Cardiac septum (tissue), 1 donor: ENCODE measurements at places on chromosomes 2 and 18. TPM values are rescaled to one million over a fixed set of nuclear protein-coding genes. Genes with fewer than 3 reads are reported as not detected.

PRKAG3 gene
- total RNA-seq = 0.13 TPM

DNA sequence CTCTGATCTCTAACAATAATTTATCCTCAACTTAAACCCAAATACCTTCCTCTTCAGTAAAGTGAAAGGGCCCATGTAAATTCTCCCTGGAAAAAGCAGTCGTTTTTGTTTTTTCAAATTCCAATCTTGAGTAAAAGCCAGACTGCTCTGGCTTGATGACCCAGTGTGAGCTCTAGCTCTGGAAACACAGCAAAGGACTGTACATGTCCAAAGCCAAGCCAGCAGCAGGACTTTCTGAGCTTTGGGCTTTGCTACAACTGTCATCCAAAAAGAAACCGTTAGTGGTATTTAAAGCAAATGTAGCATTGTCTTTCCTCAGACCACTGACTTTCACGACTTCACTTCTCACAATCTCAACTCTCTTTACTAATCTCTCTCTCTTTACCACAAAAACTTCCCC lies 25.4 kb downstream of the SH3YL1 start:
- no peak for DNase-seq

GRCh38 chr2:48116497-48116896 lies 210.2 kb upstream of the FBXO11 start:
- no peak for DNase-seq

DNA sequence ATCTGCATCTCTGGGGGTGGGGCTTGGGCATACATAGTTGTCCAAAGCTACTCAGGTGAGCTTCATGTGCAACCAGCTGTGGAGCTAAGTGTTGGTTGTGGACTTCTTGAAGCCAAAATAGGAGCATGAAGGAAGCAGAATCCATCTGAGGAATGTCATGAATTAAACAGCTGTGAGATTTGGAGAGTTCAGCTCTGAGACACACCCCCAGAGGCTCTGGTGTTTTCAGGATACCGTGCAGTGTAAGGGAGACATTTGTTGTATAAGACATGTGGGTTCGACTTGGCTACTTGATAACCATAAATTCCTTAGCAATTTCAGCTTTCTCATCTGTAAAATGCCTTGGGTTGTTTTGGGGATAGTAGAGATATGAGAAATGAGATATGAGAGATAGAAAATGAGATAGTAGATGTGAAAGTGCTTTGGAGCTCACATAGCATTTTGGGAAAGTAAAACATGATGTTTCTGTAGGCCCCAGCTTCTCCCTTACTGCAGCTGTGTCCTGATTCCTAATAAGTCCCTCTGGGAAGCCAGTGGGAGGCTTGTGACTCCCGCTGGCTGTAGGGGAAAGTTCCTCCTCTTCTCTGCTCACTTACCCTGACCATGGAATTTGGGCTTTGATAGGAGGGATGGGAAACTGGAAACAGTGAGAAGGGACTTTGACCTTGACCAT lies 50.0 kb downstream of the DPYSL5 start:
- DNase-seq = no peak

FN1 gene
- total RNA-seq = 339 TPM

FMNL2 gene
- 6.2 TPM for total RNA-seq

GRCh38 chr2:150626934-150627411 lies 139.5 kb upstream of the RND3 start:
- no peak for DNase-seq

DNA sequence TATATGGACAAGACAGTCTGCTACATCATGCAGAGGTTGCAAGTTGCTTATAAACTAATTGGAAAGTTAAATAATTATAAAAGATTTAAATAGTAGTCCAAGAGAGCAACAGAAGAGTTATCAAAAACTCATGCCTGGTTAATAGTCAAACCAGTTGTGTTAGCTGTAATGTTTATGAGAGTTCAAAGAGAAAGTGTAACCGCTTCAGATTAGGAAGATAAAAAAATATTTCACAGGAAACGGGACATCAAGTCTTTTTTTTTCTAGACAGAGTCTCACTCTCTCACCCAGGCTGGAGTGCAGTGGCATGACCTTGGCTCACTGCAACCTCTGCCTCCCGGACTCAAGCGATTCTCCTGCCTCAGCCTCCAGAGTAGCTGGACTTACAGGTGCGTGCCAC lies 34.6 kb upstream of the RNF125 start:
- DNase-seq = no peak

DNA sequence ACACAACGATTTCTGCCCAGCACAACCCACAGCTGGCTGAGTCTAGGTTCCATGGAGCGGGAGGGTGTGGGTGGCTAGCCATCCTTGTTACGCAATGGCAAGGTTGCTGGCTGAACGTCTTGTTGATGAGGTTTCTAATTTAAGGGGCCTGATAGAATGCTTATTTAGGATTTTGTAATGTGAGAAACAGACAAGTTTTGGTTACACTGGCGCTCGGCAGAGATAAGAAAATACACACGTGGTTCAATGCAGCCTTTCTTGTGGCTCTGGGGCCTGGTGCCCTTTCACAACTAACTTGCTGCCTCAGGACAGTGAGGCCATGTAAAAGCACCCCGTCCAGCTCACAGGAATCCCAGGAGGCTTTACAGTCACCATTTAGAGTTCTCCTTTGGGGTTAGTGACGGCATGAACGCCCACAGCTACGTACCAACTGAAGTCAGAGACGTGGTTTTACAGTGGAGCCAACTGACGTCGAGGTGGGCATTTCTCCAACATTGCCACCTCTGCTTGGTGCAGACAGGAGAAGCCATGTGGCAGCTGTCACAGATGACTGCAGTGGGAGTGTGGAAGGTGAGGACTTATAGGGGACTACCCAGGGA lies 29.7 kb upstream of the PIEZO2 start:
- DNase-seq = no peak

POTEC gene
- not detected for total RNA-seq

CNDP1 gene
- total RNA-seq = not detected

DNA sequence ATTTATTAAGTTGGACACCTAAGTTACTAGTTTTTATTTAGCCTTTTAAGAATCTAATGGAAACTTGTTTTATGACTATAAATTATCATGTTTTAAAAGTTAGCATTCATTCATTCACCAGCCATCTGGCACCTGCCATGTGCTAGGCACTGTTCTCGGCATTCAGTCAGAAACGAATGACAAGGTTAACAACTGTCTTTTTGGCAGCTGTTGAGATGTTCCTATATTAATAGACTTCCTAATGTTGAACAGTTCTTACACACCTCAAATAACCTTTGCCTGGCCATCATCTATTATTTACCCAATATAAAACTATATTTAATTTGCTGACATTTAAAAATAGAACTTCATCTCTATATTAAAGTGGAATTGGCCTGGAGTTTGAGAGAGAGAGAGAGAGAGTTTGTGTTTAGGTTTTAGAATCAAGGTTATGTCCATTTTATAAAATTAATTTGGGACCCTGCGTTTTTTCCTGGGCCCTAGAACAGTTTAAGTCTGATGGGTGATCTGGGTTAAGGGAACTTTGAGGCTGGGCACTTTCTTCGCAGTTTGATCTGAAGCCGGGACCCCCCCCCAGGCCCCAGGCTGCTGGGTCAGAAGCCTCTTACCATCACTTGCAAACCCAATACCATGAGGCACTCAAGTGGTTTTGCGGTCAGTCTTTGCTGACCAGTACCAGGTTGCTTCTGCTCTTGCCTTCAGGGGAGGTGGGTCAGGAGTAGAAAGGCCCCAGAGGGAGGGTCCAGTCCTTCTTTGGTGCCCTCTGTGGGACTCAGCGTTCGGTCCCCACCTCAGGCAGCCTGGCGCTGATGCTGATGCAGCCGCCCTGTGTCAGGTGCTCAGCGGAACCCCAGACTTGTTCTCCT lies 48.3 kb upstream of the ASB1 start:
- DNase-seq = no peak

- no peak for DNase-seq
These were observed 220.7 kb downstream of the PHLPP1 start for GRCh38 chr18:62935994-62936393.

DNA sequence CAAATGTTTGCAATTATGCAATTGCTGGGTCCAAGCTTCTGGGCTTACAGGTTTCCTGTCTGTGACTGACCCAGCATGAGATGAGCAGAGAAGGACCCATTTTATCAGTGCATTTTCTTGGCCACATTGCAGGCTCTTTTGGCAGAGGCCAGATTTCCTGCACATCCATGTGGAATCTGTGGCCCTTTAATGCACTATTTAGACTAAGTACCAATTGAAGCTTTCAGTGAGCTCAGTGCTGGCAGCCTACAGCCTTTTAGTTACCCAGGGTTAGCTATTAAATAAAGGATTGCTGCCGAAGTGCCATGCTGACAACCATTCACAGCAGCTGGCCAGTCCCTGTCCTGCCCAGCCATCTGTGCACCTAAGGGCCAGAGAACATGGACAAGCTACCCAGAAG lies 165.0 kb downstream of the ANKRD30B start:
- no peak for DNase-seq

- DNase-seq = no peak
These were observed at the start of gene CLIP4 for GRCh38 chr2:29114946-29115609. TSS of gene CLIP4 (plus strand) at chr2:29115415. CDS start at chr2:29121389, 5,974 bp downstream.

HRH4 gene
- 0.08 TPM for total RNA-seq

TTN gene
- total RNA-seq = 4,176 TPM

- no peak for DNase-seq
These were observed 22.5 kb upstream of the TCF4 start for GRCh38 chr18:55610506-55610905.

FAP gene
- 10.4 TPM for total RNA-seq

CNRIP1 gene
- total RNA-seq = 10.1 TPM

ST6GAL2 gene
- 0.38 TPM for total RNA-seq

DNA sequence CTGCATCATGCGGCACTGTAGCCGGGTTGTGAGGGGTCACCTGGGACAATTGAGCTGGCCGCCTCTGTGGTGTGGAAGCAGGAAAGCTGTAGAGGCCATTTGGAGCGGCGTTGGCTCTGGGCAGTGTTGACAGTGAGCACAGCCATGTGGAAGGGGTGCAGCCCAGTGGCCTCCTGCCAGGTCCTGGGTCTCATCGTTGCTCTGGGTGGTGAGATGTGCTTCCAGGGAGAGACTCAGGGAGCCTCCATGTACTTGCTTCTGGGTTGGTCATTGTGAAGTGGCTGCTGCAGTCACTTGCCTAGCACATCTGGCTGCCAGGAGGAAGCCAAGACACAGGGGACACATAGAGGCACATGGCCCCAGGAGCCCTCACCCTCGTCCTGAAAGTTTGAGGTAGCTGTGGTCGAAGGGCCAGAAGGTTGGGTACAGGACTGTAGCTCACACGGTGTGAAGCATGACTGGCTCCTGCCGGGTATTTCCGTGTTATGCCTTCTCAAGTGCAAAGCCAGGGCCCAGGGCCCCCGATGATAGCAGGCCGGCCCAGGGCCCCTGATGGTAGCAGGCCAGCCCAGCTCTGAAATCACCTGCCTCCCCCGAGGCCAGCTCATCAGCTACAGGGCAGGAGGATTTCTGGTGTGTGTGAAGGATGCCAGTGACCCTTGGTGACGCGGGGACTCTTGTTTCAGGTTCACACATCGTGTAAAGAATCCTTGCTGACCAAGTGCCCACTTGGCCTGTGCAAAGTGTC lies 82.6 kb downstream of the DGKD start:
- peak; percentile 76 for DNase-seq

GRCh38 chr2:11552260-11552638 lies 18.4 kb downstream of the GREB1 start:
- no peak for DNase-seq

DNA sequence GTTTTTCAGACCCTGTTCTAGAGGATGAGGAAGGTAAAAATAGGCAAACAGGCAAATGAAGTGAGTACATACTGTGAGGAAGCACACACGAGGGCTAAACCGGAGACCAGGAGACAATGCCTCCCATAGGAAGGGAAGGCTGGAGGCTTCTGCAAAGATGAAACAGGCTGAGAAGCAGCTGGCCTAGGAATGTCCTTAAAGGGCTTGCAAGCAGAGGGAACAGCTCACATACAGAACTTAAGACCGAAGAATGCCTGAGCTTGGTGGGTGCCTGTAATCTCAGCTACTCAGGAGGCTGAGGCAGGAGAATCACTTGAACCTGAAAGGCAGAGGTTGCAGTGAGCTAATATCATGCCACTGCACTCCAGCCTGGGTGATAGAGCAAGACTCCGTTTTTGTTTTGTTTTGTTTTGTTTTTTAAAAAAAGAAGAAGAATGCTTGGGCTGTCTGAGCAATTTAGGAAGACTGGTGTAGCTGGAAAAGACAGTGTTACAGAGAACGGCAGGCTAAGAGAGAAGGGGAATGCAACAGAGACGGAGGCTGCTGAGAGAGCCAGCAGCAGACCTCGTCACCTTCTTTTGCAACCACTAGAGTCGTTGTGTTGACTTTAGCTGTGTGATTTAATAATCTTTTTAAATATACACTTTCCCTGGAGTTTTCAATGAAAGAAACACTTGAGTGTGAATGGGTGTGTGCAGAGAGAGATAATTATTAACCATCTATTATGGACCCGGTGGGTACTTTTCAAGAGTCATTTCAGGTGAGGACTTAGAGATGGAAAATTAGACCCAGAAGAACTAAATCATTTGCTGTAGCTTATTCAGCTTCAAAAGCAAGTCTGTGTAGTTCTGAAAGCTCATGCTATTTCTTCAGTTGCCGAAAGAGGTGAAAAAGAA lies 232.8 kb downstream of the GALR1 start:
- DNase-seq = no peak

DNA sequence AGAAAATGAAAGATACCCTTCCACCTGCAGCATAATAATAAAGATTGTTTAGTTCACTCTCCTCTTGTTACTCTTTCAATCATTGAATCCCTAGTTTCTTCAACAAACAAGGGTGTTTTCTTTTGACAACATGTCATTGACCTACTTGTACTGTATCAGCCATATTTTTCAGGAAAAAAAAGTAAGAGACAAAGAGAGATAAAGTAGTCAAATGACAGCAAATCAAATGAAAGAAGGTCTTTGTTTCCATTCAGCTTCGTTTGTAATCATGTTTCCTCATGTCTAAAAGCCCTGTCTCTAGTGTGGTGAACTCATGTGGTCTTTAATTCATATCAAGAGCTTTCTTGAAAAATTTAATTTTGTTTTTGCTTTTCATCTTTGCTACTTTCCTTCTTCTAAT lies 557.8 kb upstream of the LRATD1 start:
- DNase-seq = no peak

GRCh38 chr2:158967114-158967730 lies 1.2 kb upstream of the TANC1 start:
- DNase-seq = no peak

DNA sequence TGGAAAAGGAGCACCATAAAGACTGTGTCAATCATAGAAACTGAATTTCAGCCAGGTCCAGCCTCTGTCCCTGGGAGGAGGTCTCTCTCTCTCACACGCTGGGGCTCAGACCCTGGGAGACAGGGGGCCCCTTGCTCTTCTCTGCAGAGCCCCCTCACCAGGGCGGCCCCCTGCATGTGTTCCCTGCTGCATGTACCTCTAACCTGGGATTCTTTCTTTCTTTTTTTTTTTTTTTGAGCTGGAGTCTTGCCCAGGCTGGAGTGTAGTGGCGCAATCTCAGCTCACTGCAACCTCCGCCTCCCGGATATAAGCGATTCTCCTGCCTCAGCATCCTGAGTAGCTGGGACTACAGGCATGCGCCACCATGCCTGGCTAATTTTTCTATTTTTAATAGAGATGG lies 46.5 kb downstream of the TPO start:
- DNase-seq = peak; percentile 39

RANBP2 gene
- total RNA-seq = 58.6 TPM

CD8B2 gene
- total RNA-seq = not detected

GRCh38 chr2:204645018-204645773 lies 99.9 kb downstream of the PARD3B start:
- DNase-seq = no peak

TRABD2A gene
- total RNA-seq = 0.54 TPM

MAL gene
- 8.3 TPM for total RNA-seq

VSNL1 gene
- total RNA-seq = 42.7 TPM
